ENCODE measurements at places on chromosomes 2 and 18.

GRCh38 chr2:207341112-207341750 is 175.5 kb upstream of the KLF7 start:
- DNase-seq: no peak

- DNase-seq: peak; percentile 98
These were observed 44.9 kb upstream of the YWHAQ start for GRCh38 chr2:9675415-9676351.

DNA sequence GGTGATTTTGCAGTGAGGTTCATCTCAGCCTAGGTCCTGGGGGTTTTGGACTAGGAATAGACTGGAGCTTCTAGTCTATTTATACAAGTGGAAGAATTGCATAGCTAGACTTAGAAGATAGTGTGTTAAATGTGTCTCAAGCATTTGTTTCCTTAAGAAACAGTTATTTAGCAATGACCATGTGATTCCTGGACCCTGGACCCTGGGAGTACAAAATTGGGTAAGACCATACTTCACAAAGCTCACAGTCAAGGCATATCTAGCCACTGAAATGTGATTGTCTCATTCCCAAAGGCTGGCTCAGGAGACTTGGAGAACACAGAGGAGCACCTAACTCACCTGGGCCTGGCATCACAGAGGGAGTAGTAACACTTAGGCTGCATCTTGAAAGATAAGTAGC is 754.5 kb downstream of the SATB2 start:
- no peak for DNase-seq

- DNase-seq: no peak
These were observed 1.6 kb upstream of the ATP9B start for GRCh38 chr18:79067611-79068010.

Data from kidney epithelial cell (primary cell).